ENCODE measurements at places on chromosomes 7 and 10.

DNA sequence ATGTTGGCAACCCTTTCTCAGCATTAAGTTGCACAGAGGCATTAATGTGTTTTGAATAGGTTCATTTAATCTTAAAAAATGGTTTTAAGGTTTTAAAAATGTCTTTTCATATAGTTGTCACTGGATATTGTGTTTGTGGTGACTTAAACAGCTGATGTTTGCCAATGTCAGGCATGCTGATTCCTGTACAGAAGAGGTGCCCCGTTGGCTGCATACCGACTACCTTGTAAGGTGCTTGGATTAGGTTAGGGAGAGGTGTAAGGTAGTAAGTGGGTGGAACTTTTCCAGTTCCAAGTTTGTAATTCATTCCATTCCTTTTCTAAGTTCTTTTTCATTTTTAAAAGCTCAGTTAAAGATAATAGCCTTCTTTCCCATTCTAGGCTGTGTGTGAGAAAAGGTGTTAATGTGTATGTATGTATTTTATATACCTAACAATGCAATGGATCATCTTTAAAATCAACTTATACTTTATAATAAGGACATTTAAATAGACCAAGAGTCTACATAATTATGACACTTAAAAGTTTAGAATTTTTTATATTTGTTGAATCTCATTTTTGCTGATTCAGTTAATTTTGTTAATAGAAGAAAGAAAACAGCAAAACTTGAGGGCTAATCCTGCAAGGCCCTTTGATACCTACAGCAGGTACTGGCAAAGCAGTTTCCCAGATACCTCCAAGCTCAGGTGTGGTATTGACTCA, 155.2 kb downstream of the LCOR start:
- no peak for DNase-seq

- DNase-seq, result no peak
Measured at GRCh38 chr10:70786799-70787415, 1.7 kb upstream of the TBATA start.

DNA sequence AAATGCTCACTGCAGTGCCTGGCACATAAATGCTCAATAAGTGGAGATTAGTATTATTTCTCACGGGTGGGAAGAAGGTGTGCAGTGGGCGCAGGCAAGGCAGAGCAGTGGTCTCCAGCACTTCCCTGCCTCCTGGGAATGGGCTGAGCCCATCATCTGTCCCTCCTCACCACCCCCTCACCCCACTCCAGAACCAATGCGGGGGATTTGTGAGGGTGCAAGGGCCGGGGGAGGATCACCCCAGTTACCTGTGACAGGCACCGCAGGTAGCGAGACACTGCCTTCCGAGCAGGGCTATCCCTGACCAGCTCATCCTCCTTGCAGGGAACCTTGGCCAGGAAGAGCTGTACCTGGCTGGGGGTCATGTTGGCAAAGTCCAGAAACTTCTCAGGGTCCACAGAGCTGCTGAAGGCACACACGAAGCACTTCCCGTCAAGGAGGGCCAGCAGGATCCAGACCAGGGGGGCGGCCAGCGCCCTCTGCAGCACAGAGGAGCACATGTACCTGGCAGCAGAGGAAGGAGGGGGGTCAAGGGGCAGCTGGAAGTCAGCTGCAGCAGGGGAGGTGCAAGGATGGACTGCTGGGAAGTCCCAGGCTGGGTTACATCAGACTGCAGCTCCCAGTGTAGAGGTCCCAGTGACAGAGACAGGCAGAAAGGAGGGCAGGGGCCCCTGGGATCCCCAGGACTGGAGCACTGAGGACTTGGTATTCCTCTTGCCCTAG, 2.8 kb downstream of the CALHM3 start:
- peak; percentile 77 for DNase-seq

DNA sequence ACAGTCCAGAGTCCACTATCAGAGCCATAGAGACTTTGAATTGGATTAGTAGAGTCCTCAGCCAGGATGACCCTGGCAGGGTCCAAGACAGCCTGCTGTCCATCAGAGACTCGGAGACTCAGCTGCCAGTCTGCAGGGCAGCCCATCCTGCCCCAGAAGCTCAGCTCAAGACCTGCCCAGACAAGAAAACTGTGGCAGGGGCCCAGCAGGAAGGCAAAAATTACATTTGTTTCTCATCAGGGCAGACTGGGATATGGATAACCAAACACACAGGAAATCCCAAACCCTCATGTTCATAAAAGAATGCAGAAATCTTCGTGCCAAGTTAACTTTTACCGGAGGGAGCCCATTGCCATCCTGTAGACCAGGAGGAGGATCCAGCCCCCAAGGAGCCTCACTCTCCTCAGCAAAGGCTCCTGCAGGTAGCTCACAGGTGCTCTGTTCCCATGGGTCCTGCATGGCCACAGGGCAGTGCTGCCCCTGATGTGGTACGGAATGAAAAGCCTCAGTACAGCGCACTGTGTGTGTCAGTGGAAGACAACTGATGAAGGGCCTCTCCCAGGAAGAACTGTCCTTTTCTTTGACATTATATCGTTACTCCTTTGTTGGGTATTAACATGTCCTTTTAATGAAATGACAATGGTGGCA, 222.2 kb downstream of the KCNMA1 start:
- no peak for DNase-seq

- DNase-seq, result peak; percentile 64
Measured at GRCh38 chr10:89283936-89284475, 17.8 kb upstream of the IFIT2 start.

Measured in ELF-1 (cell line).